HL-60 (cell line): ENCODE measurements at places on chromosomes 16 and 17.

GRCh38 chr16:69057400-69058378 is 47.8 kb upstream of the HAS3 start:
- DNase-seq = peak; percentile 73

- DNase-seq = no peak
These were observed 93.3 kb downstream of the SOCS1 start for GRCh38 chr16:11162586-11163268.

- peak; percentile 18 for DNase-seq
These were observed 25.8 kb downstream of the ABR start for GRCh38 chr17:1153795-1154546.

DNA sequence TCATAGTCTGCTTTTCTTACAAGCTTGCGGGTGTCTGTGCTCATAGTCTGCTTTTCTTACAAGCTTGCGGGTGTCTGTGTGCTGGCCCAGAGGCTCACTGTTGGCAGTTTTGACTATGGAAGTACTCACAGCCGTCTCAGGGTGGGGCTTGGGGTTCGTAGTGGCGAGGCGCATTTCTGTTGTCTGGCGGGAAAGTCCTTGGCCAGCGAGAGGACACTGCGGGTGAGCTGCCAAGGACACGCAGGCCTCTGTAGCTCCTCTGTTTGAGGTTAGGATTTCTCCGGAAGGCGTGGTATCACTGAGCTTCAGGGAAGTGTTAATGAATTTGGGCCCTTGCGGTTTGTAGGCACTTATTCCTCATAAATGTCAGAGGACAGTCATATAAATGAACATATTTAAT is 13.5 kb downstream of the TBCD start:
- no peak for DNase-seq

- no peak for DNase-seq
These were observed 26.8 kb upstream of the PRKCA start for GRCh38 chr17:66275651-66276050.
